Astrocyte (in vitro differentiated cells and primary cell): ENCODE measurements at places on chromosomes 12 and 14.

- no peak for DNase-seq
Measured at GRCh38 chr14:75714991-75715390, 53.9 kb downstream of the TTLL5 start.

GRCh38 chr14:64766430-64767151 lies 62.4 kb downstream of the PLEKHG3 start:
- no peak for DNase-seq

GRCh38 chr12:3720772-3721171 lies 32.1 kb downstream of the CRACR2A start:
- DNase-seq: no peak

DNA sequence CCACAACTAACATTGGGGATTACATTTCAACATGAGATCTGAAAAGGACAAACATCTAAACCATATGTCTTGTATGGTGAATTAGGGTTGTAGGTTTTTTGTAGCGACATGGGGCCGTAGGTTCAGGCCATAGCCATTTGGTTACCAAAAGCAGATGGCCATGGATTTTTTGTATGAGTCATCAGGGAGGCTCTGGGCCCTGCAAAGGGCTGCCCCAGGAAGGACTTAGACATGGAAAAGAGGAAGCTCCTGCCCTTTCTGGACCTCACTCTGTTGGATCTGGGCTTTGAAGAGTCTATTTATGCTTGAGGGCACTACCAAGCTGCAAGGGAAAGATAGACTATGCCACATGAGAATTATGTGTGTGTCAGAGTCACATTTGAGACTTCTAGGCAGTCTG lies 89.3 kb upstream of the DHRS4 start:
- no peak for DNase-seq

GRCh38 chr12:107894589-107894988 lies 120.1 kb downstream of the ASCL4 start:
- DNase-seq: no peak

DNA sequence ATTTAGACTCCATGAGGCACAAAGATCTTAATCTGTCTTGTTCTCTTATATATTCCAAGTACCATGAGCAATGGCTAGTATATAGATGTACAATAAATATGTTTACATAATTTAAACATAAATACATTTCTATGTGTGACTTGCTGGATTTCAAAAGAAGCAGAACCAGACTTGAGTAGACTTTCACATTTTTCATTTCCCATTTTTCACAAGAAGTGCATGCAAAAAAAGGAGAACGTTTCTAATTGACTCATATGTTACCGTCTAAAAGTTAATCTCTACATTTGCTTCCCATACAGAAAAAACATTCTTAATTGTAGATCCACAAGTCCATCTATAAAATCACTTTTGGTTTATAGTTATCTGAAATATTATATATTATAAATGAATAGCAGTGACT lies 256.5 kb upstream of the USP15 start:
- no peak for DNase-seq

DNA sequence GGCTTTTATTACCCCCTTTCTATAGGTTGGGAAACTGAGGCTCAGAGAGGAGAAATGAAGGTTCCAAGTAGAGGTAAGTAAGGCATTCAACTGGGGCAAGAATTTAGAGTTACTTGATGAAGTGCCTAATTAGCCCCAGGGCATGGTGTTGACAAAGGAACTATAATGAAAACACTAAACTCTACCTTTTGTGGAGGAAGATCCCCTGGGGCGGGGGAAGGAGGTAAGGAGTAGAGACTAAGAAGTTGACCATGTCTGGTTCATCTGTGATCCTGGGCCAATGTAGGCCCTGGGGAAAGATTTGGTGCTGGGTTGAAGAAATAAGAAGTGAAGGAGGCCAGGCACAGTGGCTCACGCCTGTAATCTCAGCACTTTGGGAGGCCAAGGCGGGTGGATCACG lies 16.2 kb upstream of the COX6A1 start:
- no peak for DNase-seq

DNA sequence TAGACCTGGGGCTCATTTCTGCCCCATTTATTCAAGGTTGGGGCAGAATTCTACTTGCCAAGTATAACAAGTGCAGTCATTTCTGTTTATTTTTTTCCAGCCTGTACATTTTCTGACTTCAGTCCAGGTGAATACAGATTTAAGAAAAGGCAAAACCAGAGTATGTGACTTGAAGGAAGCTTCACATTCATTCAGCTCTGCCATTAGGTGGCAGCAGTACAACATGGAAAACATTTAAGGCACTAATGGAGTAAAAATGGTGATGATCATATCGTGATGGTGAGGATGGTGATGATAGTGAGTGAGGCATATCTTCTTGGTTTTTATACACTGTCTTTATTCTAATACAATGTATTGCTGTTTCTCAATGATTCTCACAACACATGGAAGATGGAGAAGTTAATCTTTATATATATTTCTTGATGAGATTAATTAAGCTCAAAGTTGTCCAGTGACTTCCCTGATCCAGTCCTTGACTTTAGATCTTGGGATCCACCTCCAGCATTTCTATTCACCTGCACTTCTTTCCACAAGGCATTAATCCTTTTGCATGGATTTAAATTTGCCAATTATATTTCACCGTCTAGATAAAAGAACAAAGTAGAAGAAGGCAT lies 176.7 kb upstream of the SEL1L start:
- no peak for DNase-seq

- DNase-seq: peak; percentile 71
Measured at GRCh38 chr12:67747869-67748742, 99.6 kb downstream of the DYRK2 start.

GRCh38 chr14:104726600-104727451 lies 2.8 kb downstream of the ADSS1 start:
- no peak for DNase-seq

DNA sequence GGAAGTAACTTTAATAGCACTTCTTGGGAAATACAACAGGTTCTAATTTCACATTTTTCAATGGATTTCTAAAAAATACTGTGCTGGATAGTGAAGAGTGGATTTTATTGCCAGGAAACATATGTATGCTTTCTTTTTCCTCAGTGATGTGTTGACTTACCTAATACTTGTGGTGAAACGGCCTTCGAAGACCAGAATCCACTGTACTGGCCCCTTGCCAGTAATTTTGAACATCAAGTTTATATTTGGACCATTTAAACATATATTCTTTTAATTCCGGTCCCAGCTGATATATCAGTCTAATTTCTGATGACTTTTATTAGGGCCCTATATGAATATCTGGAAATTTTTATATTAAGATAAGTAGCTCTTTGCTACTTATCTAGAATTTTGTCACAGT lies 1.8 kb downstream of the MSRB3 start:
- DNase-seq: no peak

- DNase-seq: no peak
Measured at GRCh38 chr14:53778263-53778662, 178.4 kb downstream of the BMP4 start.

DNA sequence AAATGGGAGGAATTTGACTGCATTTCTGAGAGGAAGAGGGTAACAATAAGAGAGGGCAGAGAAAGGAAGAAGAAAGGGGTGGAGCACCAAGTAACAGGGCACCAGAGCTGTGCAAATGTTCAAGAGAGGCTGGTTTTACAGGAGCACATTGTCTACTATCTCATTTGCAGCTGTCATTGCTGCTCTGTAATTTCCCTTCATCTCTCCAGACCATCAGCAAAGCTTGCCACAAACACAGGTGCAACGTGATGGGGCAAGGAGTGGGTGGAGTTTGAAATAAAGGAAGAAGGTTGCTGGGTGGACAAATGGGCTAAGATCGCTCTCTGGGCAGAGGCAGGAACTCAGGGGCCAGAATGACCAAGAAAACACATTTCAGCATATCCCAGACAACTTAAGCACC lies 47.9 kb upstream of the PLEKHG6 start:
- no peak for DNase-seq

GRCh38 chr12:53983568-53983949 lies 1.4 kb upstream of the HOXC10 start:
- DNase-seq: no peak

- DNase-seq: no peak
Measured at GRCh38 chr14:104446611-104447010, 133.0 kb upstream of the C14orf180 start.

GRCh38 chr12:111276146-111276545 lies 92.7 kb downstream of the PHETA1 start:
- DNase-seq: no peak

GRCh38 chr14:100406505-100407131 lies 83.5 kb downstream of the SLC25A47 start:
- peak; percentile 51 for DNase-seq

GRCh38 chr12:111558107-111558376 lies 41.1 kb downstream of the ATXN2 start:
- DNase-seq: peak; percentile 45

- DNase-seq: peak; percentile 77
Measured at GRCh38 chr14:103512701-103513611, 9.7 kb downstream of the CKB start.

DNA sequence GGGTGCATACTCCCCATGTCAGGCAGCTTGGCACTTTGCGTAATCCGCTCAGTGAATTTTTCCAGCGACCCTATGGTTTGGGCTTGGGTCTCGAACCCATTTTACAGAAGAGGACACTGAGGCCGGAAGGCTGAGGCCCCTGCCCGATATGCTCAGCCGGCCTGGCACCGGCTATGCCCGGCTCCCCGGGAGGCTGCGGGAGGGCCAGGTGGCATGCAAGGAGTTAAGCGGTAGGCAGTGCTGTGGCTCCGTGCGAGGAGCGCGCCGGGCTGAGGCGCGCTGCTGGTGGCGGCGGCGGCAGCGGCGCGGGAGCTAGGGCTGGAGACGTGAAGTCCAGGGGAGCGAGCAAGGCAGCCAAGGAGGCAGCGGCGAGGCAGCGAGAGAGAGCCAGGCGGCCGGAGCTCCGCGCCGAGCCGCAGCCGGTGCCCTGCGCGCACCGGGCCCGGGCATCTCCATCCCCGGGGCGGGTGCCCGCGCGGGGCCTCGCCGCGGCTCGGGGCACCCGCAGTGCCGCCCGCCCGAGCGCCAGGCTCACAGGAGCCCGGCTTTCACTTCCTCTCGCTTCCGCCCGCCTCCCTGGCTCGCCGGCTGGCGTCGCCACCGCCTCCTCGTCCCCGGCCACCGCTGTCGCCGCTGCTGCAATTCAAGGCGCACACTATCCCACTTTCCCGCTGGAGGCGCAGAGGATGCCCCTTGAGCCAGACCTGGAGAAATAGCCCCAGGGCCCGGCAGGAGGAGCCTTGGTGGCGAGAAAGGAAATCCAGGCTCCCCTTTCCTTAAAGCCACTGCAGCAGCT lies at the start of gene WSCD2:
Gene WSCD2, plus strand, starts transcription at position 272 of the 796 bp plus-strand sequence. CDS start 66,545 bp downstream, outside the sequence.
- no peak for DNase-seq

DNA sequence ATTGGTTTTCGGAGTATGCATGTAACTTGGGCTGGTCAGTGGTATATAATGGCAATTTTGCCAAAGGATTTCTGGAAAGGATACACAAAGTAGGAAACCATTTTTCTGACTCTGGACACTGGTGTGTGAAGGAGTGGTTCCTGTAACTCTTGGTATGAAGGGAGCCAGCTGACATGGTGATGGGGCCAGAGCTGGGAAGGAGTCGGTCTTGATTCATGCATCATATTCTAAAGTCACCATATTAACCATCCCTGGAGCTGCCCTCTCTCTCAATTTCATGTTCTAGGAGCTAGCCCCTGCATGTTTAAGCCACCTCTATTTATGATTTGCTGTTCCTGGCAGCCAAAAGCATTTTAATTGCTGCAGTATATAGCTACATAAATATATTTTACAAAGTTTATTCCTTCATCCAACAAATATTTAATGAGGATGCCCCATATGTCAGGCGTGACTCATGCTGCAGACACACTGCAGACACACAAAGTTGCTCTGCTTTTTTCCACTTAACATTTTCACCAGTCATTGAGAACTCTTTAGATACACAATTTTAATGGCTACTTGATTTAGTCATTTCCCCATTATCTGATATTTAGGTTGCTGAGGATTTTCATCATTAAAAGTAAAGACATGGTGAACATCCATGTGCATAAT lies 78.7 kb upstream of the PSMC1 start:
- no peak for DNase-seq

GRCh38 chr12:124379938-124380754 lies 85.3 kb downstream of the RFLNA start:
- peak; percentile 90 for DNase-seq

DNA sequence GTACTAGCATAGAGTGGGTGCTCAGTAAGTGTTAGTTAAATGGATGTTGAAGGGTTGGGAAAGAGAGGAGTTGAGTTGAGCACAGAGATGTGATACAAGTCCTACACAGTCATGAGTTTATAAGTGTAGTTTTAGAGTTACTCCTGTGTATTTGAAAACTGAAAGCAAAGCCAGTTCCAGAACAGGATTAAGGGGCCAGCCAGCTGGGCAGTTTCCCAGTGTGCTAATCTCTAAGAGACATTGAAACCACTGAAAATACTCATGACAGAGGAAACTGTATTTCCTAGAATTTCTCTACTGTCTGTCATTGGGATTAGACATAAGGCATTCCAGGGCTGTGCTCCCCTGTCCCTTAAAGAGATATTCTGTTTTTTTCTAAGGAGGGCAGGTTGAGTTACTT lies 101.0 kb downstream of the DERA start:
- DNase-seq: peak; percentile 53

DNA sequence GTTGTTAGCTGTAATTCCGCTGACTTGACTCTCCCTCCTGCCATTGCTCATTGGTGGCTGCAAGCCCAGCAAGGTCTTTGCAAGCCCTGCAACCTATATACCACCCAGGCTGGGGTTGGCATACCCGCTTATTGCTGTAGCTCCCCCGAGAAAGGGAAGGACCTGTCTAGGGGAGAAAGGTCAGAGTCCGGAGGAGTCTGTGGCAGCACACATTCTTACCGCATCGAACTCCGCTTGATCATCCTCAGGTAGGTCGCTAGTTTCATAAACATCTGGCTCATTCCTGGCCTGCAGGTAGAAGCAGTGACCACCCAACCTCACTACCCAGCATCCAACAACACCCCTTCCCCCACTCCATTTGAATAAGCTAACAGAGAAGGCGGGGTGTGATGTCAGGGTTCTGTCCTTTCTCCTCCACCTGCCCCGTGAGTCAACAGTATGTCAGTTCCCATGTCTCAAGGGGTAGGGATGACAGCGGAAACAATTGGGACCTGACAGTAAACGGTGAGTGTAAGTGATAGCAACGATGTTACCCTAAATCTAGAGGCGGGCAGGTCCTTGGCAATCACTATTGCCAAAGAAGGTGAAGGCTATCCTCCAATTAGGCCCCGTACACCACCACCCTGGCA lies 1.1 kb downstream of the DCTN2 start:
- peak; percentile 13 for DNase-seq

- peak; percentile 61 for DNase-seq
Measured at GRCh38 chr14:61502459-61503093, 181.2 kb downstream of the PRKCH start.

GRCh38 chr14:80930095-80930494 lies 11.4 kb downstream of the CEP128 start:
- no peak for DNase-seq

DNA sequence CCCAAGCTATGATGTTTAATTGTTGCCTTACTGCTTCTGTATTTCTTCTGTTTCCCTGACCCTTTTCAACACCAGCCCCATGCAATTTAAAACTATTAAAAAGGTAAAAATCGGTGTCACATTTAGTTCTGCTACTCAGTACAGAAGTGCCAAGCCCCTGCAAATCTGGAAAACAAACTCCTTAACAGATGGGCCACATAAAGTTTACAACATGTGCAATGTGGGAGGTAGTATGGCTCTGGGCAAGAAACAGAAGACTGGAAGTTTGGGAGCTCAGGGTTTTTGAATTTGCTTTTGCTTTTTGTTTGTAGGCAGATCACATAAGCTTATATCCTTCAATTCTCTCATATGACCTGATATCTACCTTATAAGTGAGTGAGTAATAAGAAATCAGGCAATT lies 404.0 kb upstream of the ATP2B1 start:
- no peak for DNase-seq
